NCI-H2227 treated with DMSO at 0.1 percent for 48 hours (cell line): ENCODE measurements at places on chromosomes 6 and 20.

- no peak for DNase-seq
Observed at GRCh38 chr20:1538655-1539054, 18.9 kb downstream of the SIRPD start.

- no peak for DNase-seq
Observed at GRCh38 chr20:51884561-51884960, 82.2 kb upstream of the SALL4 start.

DNA sequence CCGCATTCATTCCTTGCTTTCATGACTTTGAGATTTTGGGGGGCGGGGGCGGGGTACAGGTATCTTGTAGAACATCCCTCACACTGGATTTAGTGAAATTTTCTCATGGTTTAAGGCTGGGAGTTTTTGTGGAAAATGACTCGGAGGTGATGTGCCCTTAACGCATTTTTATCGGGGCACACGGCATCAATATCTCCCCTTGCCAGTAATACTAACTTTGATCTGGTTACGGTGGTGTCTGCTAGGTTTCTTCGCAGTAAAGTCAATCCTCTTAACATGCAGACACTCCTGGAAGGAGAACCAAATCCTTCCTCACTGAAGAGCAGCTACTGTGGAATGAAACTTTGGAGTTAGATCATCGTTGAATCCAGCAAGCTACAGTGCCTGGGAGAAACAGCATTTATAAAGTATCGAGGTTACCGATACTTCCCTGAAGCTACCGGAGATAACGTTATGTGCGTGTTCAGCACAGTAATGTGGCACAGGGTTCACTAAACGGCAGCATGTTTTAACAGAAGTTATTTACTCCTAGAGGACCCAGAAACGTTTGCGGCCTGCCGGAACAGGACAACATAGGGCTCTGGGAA lies 1.2 kb upstream of the DYNLRB1 start:
- DNase-seq, result no peak

DNA sequence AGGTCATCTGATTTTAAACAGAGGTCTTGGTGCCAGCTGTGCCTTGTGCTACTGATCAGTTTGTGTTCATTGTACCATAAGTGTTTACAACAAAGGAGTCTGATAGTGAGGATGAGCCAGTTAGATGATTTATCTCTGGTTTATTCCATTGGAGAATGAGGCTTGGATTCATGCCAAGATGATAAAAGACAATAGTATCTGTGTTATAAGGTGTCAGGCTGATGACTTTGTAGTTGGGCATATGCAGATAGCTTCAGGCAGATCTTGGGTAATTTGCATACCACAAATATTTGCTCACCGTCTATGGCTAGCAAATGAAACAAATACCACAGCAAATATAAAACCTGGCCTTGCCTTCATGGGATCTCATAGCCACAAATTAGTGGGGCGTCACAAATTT lies 43.3 kb upstream of the PHACTR2 start:
- no peak for DNase-seq

DNA sequence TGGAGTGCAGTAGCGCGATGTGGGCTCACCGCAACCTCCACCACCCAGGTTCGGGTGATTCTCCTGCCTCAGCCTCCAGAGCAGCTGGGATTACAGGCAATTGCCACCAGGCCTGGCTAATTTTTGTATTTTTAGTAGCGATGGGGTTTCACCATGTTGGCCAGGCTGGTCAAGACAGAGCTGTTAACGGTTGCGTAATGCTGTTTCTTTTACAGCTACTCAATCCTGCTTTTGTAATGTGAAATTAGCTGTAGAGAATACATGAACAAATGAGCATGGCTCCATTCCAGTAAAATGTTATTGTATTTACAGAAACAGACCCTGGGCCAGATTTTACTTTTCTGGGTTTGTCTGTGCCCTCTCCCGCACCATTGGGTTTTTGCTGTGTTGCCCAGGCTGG lies 1.9 kb downstream of the PNLDC1 start:
- no peak for DNase-seq

- DNase-seq, result no peak
Observed at GRCh38 chr6:146071781-146072180, 42.9 kb downstream of the GRM1 start.

DNA sequence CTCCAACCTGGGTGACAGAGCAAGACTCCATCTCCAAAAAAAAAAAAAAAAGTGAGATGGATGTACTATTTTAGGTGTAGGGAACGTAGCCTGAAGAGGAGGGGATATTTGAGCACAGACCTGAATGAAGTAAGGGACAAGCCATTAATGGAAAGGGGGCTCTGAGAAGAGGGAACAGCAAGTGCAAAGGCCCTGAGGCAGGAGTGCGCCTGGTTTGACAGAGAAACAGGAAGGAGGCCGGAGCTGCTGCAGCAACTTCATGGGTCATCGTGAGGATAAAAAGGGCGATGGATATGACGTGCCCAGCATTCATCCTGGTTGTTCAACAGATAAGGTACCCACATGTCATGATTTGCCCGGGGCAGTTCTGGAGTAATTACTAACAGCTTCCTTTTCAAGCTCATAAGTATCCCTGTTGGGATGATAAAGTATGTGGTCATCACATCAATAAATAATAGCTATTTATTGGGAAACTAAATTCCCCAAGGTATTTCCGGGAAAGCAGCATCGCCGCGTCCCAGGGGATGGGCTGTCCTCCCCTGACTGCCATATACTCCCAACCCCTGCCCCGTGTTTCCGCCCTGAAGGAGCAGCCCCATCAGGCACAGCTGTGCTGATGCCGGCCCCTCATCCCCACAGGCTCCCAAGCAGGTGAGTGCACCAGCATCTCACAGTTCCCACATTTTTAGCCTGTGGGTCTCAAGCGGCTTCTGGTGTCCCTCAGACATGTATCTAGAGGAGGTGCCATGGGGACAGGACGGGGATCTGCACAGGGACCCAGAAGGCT lies 43.4 kb downstream of the DLGAP4 start:
- no peak for DNase-seq

DNA sequence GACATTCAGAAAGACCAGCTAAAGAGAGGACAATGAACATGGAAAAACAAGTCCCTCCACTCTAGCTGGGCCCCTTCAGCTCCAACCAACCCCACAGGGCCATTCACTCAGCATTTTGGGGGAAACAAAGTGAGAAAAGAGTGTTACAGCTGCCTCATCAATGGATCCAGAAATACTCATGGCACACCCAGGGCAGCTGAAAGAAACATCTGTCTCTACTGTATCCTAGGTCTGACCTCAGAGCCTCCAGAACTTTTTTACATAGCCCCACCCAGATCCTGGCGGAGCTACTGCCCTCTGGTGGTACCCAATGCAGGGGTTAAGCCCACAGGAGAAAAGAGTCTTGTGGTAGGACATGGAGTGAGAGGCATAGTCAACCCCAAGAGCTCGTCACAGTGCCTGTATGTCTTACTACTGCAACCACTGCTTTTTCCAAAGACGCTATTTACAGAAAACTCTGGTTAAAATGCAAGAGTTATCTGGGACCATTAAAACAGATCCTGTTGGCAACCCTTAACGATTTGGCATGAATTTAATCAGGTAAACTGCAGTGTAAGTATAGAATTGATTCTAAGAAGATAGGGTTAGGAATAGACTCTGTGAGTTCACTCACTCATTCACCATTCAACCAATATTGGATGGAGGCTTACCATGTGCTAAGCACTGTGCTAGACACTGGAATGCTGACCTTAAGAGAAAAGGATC lies 37.4 kb upstream of the FAM83C start:
- DNase-seq, result no peak

- DNase-seq, result no peak
Observed at GRCh38 chr6:147055821-147056392, 148.3 kb upstream of the STXBP5 start.

DNA sequence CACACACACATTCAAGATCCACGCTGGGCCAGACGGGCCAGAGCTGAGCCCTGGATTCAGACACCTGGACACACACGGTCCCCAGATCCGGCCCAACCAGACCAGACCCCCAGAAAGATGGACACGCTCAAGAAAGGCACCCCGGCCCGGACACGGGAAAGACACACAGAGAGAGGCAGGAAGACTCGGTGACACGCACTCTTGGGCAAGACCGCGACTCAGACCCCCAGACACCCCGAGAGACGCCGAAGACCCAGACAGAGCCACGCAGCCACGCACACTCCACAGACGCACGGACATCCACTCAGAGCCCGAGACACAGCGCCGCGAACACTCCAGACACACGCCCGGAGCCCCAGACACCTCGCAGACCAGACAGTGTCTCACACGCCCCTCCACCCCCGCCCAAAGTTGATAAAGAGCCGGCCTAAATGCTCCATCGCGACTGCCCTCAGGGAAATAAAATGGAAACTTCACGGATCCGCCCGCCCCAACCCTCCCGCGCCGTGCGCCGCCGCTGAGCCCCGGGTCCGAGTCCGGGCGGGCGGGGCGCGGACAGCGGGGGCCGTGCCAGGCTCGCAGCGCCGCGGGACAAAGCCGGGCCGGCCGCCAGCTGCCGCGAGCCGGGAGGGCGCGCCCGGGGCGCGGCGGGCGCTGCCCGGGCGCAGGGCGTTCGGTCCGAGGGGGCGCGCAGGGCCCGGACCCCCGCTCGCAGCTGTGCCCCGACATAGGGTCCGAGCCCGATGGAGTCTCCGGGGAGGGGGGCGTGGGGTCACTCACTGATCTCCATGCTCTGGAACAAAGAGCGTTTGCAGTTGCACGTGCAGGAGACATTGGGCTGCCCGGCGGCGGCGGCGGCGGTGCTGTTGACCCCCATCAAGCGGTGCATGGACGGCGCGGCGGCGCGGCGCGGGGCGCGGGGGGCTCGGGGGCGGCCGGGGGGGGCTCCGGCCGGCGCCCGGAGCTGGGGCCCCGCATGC lies 831 bp downstream of the PMEPA1 start:
- DNase-seq, result no peak

GRCh38 chr20:44187054-44187771 lies at the start of gene JPH2:
Gene JPH2, minus strand, starts transcription at chr20:44187188. Its CDS starts 483 bp downstream, at chr20:44186705.
- DNase-seq, result no peak

DNA sequence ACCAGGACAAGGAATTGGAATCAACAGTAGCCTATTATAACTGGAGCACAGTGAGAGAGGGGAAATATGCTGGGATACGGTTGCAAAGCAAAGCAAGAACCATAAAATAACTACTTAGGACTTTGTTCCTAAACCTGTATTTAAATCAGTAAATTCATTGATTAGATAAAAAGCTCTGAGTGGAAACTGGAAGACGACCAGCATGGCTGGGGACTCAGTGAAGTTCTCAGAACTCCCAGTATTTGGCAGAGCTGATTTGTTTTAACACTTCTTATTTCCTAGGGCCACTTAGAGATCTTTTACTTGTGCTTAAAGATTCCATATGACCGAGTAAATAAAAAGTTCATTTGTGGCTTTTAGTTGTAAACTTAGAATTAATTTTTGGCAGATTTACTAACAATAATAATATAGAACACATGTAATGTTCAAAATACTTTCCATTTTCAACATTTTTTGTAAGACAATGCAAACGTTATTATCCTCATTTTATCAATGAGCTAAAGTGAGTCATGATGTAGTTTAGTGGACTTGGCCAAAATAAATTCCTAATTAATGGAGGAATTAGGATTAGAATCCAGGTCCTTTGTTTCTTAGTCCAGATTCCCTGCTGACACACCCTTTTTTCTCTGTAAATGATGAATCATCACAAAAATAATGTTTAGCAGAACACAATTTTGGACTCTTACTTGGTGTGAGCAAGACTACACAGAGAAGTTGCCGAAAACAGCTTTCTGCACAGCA lies 392.9 kb downstream of the GJA1 start:
- no peak for DNase-seq

DNA sequence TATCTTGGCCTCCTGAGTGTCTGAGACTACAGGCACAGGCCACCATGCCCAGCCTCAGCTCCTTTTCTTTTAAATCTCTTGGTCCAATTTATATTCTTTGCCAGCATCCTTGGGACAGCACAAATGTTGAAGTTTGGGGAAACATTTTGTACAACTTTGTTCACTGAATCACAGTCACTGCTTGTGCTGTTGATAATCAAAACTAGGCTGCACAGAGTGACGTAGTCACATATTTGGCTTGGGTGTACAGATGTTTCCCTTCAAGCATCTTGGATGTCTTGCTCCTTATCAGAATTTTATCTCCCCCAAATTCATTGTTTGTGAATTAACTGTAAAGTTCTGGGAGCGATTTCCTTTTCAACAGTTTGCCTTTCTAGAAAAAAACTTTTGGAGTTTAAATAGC lies 17.9 kb downstream of the CARMIL1 start:
- DNase-seq, result no peak

DNA sequence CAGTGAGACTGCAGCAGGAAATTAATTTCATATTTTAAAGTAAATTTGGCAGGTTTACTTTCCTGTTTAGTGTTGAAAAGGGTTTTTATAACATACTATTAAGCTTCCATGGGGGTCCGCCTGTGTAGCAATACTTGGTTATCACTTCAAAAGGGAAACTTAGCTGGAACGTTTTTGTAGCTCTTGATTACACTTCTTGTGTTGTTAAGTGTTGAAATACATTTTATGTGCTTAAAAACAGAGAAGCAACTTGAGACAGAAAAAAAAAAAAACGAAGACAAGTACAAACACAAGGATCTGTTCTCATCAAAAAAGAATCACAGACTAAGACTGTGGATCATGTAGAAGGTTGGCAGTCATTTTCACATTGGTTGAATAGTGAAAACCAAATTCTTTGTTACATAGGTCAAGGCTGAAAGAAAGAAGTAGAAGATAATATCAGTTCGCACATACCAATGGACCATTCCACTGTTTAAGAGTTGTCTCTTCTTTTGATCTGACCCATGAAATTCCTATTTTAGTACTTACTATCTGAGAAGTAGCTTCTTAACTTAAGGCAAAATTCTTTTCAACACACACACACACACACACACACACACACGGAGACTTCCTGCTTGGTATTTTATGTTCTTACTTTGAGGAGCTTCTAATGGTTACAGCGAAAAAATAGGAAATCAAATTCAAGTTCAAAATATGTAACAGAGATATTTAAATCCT lies 113.9 kb upstream of the SLC35B3 start:
- no peak for DNase-seq

- DNase-seq, result peak; percentile 94
Observed at GRCh38 chr6:136113736-136114173, 136.4 kb downstream of the MTFR2 start.

DNA sequence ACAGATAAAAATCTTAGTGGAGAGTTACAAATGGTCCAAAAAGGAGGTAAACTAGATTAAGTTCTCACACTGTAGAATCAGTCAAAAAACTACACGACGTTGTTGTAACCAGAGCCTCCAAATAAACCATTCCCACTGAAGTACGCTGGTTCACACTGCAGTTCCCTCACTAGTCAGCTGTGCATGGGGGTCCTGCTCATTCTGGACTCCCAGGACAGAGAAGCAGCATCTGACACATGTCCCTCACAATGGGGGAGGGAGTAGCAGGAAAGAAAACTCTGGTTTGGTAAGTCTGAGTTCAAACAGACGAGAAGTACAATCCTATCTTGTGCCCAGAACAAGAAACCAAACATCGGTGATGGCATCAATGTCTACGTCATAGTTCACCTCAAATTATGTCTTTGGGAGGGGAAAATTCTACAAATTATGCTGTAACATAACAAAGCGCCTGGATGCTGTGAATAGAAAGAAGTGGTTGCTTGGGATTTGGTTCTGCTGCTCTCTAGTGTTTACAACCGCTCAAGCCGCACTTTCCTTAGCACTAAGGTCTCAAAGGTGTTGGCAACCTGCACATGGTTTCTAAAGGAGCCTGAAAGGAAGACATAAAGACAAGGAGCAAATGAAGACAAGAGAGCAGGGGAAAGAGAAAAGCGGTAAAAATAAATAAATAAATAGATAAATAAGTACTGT lies 208.0 kb downstream of the GMDS start:
- no peak for DNase-seq
